Caudate nucleus (tissue), 63 donors: ENCODE measurements at places on chromosomes 2 and 18.

DNA sequence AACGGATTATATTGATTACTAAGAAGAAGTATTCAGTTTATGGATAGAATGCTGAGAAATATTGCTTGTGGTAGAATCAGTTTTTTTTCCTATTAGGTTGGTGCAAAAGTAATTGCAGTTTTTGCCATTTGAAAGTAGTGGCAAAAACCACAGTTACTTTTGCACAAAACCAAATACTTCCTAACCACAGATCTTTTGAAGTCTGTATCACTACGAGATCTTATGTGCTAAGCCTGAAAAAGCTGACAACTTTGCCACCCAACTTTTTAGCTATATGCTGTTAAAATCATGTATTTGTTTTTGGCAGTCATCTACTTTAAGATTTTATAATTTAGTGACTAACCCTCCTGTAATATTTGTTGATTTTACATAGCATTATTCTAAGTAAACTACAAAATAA is 24.6 kb downstream of the DNAJC10 start:
- DNase-seq = no peak

- DNase-seq = no peak
These were observed 52.7 kb upstream of the CALCRL start for GRCh38 chr2:187500585-187501359.

GRCh38 chr2:212428681-212429478 is 109.7 kb downstream of the ERBB4 start:
- DNase-seq = peak; percentile 19

GRCh38 chr18:70840649-70841048 is 551.8 kb downstream of the SOCS6 start:
- no peak for DNase-seq
